ENCODE measurements at places on chromosomes 5 and 9.

DNA sequence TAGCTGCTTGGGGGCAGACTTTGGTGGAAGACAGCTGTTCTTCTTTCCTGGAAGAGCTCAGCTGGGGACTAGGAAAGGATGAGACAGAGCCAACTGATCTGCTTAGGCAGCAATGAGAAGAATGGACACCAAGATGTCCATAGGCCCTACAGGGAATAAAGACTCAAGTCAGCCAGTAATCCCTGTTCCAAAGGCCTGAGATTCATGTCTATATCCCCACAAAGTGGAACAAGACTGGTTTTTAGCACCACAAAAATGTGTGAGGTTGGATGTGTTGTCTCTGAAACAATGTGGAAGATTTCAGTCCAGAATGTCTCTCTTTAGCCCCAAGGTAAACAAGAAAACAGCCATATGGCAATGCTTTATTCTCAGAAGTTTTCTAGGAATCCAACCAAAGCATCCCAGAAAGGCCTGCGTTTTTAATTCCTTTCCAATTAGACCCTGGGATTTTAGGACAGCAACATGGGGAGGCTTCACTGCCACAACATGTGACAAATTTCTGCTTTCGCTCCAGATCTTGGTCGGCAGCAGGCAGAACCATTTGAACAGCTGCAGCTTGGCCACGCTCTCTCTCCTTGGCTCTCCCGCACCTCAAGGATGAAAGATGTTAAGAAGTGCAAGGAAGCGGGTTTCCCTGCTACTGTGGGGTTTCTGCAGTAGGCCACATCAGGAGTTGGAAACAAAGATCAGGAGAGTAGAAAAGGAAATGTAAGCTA is 245.1 kb downstream of the FSTL4 start:
- DNase-seq: no peak

DNA sequence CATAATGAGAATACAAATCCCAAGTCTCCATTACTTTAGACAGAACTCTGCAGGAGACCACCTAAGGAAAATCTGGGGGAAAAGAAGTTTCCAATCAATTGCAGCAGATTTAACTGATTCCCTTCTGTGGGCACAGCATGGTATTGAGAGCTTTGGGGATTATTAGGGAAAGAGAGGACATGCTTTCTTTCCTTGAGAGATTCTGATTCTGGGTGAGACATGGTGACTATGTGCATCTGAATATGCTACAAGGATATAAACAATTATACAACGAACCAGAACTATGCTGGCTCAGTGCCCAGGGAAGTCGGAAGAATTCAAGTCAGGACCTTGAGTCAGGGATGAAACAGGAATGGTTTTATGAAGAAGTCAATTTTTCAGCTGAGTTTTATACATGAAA is 183.7 kb downstream of the PDE4D start:
- DNase-seq: no peak

DNA sequence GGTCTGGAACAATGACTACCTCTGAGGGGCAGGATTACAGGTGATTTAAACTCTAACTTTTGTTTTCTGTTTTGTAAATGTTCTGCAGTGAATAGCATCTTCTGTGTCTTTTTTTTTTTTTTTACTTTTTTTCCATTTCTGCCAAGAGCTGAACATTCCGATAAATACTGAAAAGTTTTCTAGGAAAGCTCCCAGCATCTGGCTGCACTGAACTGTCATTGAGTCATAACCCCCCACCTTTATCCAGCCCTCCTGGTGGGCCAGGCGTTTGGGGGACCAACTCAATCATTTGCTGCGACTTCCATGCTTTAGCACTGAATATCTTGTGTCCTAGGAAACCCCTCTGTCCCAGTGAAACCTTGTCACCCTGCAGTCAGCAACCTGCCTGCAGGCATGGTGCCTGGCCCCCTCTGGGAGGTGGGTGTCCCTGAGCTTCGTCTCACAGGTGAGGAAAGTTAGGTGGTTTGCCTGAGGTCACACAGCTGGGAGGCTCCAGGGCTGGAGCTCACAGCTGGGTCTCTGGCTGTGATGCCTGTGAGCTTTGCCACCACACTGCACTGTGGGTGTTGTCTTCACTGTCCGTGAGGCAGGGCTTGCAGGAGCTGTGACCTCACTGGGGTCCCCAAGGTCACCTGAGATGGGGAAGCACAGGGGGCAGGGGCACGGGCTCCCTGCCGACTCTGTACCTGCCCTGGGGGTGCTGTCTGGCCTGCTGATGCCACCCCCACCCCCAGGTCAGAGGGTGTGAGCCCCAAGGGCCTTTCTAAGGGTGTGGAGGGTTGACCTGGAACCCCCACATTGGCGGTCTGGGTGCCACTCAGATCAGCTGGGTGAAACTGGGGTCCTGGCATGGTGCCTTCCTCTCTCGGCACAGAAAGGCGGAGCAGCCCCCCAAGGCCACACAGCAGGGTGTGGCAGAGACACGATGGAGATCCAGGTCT is 14.1 kb downstream of the PLPP7 start:
- no peak for DNase-seq

DNA sequence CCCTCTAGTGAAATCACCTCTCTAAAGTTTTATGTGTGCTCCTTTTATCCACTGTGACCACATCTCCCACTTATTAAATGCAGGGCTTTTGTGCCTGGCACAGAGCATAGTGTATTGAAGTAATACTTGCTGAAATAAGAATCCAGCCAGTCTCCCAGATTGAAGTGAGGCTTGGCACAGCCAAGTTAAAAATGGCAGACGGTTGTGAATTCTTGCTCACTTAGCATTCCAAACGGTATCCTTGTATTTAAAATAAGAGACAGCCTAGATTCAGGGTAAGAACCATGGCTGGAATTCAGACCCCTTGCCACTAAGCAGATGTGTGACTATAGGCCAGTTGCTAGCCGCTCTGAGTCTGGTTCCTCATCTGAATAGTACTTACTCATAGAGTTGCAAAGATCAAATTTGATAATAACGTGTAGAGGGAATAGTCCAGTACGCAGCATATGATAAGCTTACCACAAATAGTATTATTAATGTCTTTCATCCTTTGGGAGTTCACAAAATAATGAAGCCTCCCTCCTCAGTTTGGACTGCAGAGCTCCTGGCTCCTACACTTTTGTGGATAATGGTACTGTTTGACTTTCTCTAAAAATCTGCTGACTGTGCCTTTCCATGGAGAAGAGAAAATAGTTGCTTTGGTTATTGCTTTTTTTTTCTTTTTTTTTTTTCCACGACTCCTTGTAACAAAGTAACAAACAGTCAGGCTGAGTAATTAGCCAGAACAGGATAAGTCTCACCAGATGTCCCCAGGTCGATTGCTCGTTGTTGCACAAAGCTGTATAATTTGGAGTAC is 51.5 kb downstream of the FGF1 start:
- no peak for DNase-seq

GRCh38 chr9:71908825-71909224 is 2.2 kb downstream of the ABHD17B start:
- DNase-seq: no peak

GRCh38 chr9:91736311-91736710 is 213.7 kb downstream of the ROR2 start:
- no peak for DNase-seq

- DNase-seq: no peak
Measured at GRCh38 chr9:137611623-137612609, 6.4 kb downstream of the ARRDC1 start.

- no peak for DNase-seq
Measured at GRCh38 chr9:17021387-17021970, 113.4 kb upstream of the CNTLN start.

DNA sequence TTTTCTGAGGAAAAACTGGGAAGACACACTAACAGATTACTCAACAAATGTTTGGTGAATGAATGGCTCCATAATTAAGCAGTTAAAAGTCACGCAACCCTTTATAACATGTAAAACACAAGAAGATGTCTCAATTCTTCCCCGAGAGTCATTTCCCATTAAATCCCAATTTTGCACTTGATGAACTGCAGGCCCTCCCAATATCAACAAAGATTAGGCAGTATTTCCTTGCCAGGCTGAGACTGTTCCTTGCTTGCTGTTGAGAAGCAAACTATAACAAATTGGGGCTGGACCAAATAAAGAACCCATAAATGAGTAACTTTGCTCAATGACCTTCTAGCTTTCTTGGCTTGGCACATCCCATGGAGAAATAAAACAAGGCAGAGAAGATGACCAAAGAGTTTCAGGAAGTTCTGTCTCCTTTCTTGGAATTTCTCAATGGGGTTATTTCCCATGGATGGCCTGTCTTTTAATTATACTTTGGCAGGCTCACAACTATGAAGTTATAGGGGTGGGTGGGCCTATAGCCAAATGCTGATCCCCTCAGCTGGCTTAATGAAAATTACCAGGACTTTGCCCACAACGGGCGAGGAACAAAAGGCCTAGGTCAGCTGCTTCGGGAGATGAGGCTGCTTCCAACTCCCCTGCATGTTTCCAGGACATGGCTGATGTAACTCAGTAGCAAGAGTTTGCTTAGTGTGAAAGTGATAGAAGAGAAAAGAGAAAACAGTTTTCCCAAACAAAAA is 243.1 kb upstream of the RFX3 start:
- DNase-seq: no peak

GRCh38 chr9:136787690-136788400 is 3.3 kb upstream of the TMEM141 start:
- DNase-seq: peak; percentile 74

- no peak for DNase-seq
Measured at GRCh38 chr9:109422641-109423040, 75.5 kb downstream of the PTPN3 start.

- DNase-seq: no peak
Measured at GRCh38 chr5:151208481-151208914, 15.4 kb downstream of the CCDC69 start.

DNA sequence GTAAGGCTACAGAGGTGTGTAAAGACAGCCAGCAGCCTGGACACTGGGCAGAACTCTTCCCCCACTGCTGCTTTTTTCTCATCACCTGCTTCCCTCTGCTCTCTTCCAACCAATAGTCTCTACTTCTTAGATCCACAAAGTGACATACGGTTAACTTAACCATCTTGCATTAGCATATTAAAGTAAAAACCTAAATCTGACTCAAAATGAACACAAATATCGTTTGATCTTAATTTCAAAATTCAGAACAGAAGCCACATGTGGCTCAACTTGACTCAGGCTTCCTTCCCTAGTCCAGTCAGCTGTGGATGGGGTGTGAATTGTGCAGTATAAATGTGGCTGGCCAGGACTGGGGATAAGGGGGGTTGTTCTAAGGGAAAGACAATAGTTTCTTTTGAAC is 114.3 kb downstream of the STARD4 start:
- DNase-seq: no peak

- no peak for DNase-seq
Measured at GRCh38 chr9:123710299-123710698, 219.6 kb downstream of the DENND1A start.

- no peak for DNase-seq
Measured at GRCh38 chr9:114055061-114055460, 23.0 kb downstream of the AMBP start.

DNA sequence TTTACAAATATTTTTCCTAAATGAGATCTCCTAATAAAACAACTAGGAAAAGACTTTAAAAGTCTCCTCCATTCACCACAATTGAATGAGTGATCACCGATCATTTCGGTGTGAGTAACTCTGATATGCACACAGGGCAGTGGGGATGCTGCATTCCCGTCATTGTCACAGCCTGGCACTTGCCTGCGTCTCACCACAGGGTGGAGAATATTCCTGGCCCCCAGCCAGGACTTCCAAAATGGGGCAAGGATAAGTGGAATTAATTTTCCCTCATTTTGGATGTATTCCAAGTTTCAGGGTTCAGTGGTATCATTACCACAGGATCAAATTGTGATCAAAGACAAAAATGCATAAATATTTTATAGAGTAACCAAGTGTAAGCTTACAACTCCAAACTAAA is 107.1 kb downstream of the CTNND2 start:
- DNase-seq: peak; percentile 70

DNA sequence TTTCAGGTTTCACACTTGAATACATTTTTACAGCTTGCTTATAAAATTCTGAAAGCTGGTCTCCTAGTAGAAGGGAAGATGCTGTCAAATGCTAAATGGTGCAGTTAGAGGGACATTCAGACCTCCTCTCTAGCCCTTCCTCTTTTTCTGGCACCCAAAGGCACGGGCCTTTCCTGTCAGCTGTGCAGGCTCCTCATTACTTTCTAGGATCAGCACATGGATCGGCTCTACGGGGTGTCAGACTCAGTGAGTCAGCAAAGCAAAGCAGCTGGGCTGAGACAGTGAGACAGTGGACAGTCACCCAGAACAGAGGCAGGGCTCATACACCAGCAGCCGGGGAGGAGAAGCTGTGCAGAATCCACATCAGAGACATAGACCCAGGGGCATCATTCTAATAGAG is 80.0 kb upstream of the TNC start:
- DNase-seq: no peak

DNA sequence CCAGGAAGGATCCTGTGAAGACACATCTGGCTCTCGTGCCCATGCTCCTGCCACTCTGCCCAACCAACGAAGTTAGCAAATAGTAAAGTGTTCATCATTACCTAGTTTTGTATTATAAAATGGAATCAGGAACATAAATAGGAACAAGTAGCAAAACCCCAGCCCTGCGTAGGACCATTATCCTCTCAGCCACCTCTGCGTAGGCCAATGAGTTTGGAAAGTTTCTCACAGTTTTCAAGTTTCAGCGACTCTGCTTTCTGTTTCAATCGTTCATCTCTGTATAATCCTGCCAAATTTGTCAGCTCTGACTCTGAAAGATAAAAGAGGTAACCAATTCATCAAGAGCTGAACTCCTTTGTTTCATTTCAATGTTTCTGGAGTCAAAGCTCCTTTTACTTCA is 10.1 kb upstream of the SPATA24 start:
- no peak for DNase-seq

GRCh38 chr9:3708751-3709150 is 182.9 kb upstream of the RFX3 start:
- no peak for DNase-seq

GRCh38 chr5:8997542-8998070 is 548.3 kb downstream of the SEMA5A start:
- no peak for DNase-seq

GRCh38 chr5:143562935-143563334 is 159.4 kb upstream of the NR3C1 start:
- DNase-seq: no peak

GRCh38 chr5:42596817-42597216 is 159.8 kb upstream of the CCDC152 start:
- DNase-seq: no peak

GRCh38 chr5:157713830-157714595 is 17.2 kb upstream of the THG1L start:
- DNase-seq: no peak

DNA sequence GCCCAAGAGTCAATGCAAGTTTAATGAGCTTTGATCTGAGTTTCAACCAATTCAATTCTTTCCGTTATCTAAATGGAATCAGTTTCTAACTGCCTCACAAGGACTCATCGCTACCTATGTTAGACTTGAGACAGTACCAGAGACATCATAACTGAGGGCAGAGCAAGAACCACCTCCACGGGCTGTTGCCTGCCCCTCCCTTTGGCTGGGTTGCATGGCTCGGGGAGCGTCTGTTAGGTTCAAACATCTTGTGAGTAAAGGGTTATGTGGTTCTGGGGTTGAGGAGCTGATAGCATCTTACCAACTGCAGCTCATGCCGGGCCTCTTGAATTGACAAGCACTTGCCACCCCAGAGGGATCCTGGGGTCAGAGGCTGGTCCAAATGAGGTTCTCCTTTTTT is 457.9 kb downstream of the ENC1 start:
- DNase-seq: no peak
